ENCODE measurements at places on chromosomes 6 and 20.

GRCh38 chr6:106979435-106979884 lies 4.9 kb upstream of the CD24 start:
- DNase-seq: peak; percentile 51

DNA sequence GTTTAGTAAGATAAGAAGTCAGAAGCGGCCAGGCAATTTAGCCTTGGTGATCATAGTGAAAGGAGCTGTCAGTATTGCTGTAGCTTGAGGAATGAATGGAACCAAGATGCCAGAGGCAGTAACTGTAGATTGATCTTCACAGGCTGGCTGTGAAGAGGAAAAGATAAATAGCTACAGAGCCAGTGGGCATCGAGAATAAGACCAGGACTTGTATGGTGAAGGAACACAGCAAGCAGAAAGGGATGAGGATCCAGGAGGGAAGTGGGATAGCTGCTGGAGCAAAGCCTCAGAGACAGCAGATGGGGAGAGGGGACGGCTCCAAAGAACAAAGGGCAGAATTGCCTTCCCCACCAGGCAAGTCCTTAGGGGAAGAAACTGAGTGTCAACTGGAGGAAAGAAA lies 294.4 kb upstream of the PLN start:
- no peak for DNase-seq

GRCh38 chr6:151806757-151807512 lies 547 bp upstream of the ESR1 start:
- DNase-seq: no peak

DNA sequence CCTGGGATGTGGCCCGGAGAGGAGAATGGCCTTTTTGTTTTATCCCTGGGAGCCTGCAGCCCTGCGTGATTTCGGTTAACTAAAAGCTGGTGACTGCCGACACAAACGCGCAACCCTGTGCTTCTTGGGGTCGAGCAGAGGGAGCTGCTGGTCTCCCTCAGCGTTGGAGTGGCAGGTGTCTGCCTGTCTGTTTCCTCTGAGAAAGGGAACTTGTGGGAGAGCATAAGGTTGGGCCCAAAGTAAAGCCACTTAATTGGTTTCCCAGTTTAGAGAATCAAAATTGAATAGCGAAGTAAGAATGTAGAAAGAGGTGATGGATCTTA lies 500 bp downstream of the LTV1 start:
- no peak for DNase-seq

DNA sequence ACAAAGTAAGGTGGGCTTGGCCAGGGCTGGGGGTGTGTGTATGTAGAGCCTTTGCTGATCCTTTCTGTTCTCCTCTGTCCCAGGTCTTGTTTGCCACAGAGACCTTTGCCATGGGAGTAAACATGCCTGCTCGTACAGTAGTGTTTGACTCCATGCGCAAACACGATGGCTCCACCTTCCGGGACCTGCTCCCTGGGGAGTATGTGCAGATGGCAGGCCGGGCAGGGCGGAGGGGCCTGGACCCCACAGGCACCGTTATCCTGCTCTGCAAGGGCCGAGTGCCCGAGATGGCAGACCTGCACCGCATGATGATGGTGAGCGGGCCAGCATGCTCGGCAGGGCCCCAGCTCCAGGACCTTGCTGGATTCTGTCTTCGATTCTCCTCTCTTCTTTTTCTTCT lies 6.2 kb downstream of the DXO start:
- no peak for DNase-seq

DNA sequence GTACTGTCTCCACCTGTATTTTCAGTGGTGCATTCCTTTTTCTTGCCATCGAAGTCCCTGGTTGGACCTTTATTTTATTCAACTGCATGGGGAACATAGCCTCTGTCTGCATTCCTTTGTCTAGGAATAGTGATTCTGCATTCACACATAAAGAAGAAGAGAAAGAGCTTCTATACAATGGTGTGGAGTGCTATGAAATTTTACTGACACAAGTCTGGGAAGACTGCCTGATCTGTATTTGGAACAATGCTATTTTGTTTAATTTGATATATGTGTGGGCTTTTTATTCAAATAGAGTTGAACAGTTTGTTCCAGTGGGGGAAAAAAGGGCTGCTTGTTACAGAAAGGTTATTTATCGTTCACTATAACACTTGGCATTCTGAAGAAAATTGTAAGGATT lies 375.7 kb upstream of the POU3F2 start:
- DNase-seq: peak; percentile 25

GRCh38 chr6:132228894-132229293 lies 172.4 kb downstream of the MOXD1 start:
- DNase-seq: no peak

DNA sequence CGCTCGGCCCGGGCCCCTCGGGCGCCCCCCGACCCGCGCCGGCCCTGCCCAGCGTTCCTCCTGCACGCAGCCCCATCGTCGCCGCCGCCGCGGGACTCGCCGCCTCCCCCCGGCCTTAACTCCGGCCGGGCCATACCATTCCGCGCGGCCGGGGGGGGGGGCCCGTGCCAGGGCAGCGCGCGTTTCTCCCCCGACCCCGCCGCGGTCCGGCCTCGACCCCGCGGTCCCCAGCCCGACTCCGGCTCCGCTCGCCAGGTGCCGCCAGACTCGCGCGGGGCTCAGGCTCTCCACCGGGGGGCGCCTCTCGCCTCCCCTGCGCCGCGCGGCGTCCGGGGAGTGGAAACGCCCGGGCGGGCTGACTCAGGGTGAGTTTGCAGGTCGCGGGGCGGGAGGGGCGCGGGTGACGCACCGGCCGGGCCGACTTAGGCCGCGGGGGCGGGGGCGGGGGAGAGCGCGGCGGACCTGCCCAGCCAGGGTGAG lies at the start of gene SRXN1:
SRXN1 (minus strand) TSS at position 91 of the 480 bp plus-strand sequence; CDS start at position 76, 15 bp downstream.
- peak; percentile 78 for DNase-seq

Measured in COLO829 (cell line).